Activated CD4-positive, alpha-beta T cell treated with anti-CD3 and anti-CD28 coated beads, Interleukin-2, amount 50 U/mL, for 16 hours (primary cell): ENCODE measurements at places on chromosomes 2 and 18.
A peak's percentile ranks its signal among the peaks of the same experiment; 100 is the strongest.

DNA sequence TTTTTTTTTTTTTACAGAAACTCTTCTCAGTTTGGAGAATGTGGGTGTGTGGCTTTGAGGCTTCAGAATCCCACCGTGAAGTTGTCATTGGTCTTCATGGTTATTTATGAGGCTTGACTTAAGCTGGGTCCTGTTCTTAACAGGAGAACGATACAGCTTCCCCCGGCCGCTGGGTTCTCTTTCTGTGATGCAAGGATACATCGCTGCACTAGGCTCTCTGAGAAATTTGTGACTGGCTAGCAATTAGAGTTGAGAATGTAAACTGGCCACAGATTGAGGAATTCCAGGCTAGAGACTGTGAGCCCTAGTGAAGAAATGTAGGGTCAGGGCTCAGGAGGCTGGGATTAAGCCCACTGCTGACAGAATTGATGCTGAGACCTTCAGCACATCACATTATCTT lies 29.8 kb downstream of the MGAT5 start:
- DNase-seq = no peak

DNA sequence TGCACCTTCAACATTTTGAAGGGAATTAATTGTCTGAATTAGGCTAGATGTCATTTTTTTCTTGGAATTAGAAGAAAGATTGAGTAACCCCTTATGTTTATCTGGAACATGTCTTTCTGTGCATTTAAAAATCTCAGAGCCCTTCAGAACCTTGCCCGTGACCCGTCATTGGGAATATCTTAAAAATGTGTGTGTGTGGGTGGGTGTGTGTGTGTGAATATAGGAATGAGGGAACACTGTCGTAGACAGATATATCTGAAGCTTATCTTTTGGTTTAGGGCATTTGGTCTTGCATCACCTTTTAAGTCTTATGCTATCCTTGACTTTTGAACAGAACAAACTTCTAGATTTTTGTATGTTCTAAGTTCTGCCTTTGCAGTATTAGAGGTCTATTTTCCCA lies 13.5 kb upstream of the IL1RL1 start:
- no peak for DNase-seq

GRCh38 chr2:202016579-202017227 lies 17.0 kb upstream of the FZD7 start:
- no peak for DNase-seq

GRCh38 chr2:38665854-38666555 lies at the start of gene GALM:
TSS of gene GALM (plus strand) at chr2:38666114. CDS start at chr2:38666162, 48 bp downstream.
- peak; percentile 89 for DNase-seq

- DNase-seq = no peak
Measured at GRCh38 chr2:236600892-236601291, 31.3 kb downstream of the ACKR3 start.

DNA sequence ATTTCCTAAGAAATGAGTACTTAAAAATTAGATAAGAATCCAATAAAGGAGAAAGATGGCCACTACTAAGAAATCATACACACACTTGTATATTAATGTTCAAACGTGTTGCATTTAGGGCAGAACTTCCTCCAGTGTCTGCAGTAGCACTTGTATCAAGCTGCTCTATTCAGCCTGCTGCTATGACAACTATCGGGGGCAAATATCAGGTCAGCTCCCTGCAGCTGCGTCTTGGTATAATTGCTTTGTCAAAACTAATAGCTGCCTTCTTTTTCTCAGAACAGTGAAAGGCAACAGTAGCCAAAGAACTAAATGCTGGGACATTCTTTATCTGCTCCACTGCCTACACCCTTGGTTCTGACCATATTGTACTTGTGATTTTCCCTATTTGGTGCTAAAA lies 300.7 kb downstream of the NOL4 start:
- DNase-seq = no peak

- no peak for DNase-seq
Measured at GRCh38 chr2:64457524-64457923, 3.6 kb downstream of the LGALSL start.

DNA sequence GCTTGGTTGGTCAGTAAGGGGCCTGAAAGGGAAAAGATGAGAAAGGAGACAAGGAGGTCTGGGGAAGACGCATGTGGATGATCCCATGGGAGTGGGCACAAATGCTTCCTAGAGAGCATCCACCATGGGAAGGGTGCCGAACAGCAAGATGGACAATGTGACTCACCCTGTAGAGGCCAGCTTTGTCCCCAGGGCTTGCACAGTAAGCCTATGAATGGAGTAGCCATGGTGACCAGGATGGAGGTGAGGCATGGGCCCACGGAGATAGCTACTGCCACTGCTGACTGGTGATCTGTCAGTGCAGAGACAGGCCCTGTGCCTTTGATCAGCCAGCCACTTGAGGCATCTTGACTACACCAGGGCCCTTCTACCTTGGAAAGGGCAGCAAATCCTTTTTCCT lies 172.6 kb downstream of the HAUS1 start:
- DNase-seq = no peak

- peak; percentile 24 for DNase-seq
Measured at GRCh38 chr18:35050028-35050546, 8.9 kb downstream of the MAPRE2 start.

GRCh38 chr2:20148426-20148922 lies 76.5 kb downstream of the SDC1 start:
- DNase-seq = no peak

DNA sequence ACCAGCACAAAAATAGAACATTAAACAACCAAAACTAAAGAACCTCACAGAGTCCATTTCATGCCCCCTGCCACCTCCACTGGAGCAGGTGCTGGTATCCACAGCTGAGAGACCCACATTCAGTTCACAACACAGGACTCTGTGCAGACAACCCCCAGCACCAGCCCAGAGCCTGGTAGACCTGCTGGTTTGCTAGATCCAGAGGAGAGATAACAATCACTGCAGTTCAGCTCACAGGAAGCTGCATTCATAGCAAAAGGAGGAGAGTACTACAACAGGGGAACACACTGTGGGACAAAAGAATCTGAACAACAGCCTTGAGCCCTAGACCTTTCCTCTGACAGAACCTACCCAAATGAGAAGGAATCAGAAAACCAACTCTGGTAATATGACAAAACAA lies 326.7 kb downstream of the METTL4 start:
- DNase-seq = no peak
